ENCODE measurements at places on chromosomes 1 and 21.

DNA sequence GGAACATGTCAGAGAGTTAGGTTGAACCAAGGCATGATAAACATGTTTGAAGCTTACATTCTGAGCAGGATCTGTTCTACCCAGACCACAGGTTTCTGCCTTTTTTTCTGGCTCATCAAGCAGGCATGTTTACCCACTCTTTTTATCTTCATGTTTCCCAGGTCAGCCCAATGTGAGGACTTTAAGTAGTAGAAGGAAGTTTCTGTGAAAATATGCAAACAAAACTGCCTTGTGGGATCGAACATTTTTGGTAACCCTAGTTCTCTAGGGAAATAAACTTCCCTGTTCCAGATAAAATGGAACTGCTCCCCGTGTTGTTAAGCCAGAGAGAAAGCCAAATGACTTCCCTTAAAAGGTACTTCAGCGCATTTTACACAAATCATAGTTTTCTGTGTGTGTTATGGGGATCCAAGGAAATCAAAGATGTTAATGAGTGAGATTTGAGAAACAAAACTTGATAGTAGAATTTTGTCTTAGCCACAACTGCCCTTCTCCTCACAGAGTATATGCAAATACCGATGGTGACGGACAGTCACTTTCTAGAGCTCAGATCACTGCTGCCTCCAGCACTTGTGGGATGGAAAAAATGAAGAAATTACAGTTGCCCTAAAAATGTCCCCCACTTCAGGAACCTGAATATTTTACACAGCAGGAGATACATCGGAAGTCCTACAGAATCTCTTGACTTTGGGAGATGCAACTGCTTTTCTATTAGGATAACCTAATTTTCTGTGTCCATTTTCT, 765 bp upstream of the HIPK1 start:
- DNase-seq: peak; percentile 56

DNA sequence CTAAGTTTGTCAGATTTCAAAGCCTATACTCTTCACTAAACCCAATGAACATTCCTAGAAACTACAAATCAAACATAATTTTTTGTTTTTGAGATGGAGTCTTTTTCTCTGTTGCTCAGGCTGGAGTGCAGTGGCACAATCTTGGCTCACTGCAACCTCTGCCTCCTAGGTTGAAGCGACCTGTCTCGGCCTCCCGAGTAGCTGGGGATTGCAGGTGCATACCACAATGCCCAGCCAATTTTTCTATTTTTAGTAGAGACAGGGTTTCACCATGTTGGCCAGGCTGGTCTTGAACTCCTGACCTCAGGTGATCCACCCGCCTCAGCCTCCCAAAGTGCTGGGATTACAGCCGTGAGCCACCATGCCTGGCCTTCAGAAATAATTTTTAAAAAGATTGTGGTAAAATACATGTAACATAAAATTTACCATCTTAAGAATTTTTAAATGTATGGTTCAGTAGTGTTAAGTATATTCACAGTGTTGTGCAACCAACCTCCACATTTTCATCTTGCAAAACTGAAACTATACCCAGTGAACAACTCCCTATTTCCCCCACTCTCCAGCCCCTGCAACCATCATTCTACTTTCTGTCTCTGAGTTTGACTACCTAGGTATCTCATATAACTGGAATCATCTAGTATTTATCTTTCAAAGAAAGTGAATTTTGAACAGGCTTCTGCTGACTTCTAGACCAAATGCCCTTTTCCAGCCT, 2.7 kb upstream of the CFAP141 start:
- no peak for DNase-seq

DNA sequence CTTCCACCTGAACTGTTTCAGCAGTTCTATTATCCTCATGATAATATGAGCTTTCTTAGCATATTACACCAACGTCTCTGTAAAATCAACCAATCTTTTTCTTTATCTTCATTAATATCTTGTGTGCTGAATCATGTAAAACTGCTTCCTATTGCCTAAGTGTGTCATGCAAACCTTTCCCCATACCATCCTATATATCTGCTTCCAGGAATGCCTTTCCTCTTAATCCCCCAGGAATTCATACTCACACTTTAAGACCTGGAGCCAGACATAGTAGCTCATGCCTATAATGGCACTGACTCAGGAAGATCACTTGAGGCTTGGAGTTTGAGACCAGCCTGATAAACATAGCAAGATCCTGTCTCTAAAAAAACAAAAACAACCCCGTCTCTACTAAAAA, 183.9 kb downstream of the NRIP1 start:
- no peak for DNase-seq

DNA sequence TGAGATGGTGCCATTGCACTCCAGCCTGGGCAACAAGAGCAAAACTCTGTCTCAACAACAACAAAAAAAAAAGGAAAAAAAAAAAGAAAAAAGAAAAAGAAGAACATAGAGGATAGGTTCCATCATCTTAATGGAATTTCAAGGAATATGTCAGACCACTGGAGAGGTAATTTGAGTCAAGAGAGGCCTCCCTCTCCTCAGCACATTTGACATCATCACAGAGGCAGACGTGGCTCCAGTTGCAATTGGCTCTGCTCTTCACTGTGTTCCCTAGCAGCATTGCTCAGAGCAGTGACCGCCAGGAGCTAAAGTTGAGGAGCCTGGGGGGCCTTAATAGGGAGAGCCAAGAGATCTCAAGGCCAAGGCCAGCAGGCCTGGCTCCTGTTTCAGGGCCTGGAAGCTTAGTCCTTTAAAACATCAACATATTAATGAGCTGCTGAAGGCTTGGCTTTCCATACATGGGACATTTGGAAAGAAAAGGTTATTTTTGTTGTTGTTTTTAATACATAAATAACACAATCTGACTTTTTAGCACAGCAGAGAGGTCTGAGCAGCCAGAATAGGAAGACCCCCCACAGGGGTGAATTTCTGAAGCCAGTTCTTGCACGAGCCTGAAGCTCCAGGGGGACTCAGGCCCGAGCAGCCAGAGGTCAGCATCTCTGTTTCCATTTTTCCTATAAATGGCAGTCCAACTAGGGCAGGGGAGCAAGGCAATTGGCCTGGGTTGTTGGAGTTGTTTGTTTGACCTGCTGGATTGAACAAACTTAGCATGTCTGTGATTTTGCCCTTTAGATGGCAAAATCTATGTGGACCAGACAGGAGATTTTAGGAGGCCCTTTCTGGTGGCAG, 118.3 kb upstream of the FGGY start:
- DNase-seq: peak; percentile 5

DNA sequence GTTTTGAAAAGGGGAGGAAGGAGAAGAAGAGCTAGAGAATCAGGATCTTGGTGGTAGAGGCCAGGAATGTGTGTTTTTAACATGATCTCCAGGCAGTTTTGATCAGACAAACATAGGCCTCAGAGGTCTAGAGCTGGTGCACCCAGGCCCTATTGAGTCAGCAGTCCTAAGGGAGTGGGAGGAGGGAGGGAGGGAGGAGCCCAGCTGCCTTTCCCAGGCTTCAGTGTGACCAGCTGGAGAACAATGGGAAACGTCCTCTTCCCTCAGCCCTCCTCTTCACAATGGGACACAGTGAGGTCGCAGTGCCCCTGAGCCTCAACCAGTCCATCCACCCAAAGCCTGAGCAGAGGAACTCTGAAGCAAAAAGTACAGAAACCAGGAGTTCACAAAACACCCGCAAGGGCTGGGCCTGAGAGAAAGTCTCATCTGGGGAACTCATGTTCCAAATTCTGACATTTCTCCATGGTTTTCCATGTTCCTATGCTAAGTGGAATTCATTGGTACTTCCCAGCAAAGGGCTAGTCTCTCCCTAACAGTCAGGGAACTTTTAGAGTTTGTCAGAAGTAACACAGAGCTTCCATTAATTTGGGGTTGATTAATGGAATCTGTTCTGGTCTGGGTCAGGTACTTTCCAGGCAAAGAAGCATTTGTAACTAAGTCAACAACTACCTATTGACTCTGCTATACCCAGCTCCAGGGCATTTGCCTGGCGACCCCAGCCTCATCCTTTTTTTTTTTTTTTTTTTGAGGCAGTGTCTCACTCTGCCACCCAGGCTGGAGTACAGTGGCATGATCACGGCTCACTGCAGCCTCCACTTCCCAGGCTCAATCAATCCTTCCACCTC, 37.5 kb downstream of the ELAPOR1 start:
- DNase-seq: no peak

DNA sequence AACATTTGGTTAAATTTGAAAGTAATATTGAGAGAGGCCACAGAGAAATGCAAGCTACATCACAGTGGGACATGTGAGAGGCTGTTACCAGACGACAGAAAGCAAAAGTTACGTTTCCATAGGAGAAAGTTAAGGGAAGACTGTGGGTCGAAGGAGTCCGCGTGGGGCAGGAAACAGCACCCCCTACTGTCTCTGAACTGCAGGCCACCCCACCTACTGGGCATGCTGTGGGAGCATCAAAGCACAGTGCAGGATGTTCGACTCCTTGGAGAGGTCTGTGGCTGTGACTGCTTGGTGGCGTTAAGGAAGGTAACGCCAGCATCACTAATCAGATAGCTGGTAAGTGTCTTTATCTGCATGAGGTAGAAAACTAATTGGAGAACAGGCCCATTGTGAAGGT, 123.9 kb downstream of the PTBP2 start:
- peak; percentile 15 for DNase-seq

DNA sequence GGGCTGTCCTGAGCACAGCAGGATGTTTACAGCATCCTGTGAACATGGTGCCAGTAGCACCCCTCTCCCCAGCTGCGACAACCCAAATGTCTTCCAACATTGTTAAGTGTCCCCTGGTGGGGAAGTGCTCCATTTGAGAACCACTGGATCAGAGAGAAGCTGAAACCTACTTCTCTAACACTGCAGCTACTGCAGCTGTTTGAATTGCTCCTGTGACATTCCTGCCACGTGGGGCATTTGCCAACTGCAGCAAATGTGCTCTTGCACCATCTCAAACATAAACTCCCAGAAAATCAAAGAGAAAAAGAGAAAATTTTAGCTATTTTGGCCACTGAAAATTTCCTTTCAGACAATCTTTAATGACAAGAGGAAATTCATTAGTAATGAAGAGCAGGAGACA, 11.0 kb downstream of the SLC2A5 start:
- peak; percentile 25 for DNase-seq

- DNase-seq: no peak
These were observed 308.8 kb downstream of the COL11A1 start for GRCh38 chr1:102799496-102799895.

DNA sequence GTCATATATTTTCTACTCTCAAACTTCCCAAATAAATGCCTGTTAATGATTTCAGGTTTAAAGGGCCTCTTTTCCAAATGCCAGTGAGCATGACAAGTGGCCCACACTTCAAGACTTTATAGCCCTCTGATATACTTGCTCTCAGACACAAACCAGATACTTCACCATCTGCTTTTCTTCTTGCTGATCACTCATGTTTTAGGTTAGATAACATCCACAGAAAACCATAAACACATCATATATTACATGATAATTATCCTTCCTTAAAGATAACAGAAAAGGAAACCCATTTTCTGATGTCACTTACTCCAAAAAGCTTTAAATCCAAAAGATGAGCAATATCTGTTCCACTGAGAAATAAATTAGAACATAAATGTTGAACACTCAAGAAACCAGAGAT, 723.5 kb downstream of the LTN1 start:
- DNase-seq: no peak

DNA sequence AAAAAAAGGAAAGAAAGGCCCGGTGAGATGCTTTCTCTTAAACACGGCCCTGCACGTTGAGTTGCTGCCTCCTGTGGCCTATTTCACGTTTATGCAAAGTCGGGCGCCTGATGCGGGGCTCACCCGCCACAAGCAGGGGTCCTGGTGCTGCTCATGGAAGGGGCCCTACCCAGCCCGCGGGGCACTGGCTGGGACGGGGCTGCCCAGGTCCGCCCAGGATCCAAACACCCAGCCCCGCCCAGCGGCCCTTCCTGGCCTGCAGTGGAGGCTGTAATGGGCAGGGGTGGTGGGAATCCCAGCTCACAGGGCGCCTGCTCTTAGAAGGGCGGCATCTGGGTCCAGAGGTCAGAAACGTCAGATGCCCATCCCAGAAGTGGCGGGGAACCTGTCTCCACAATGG, 1.6 kb downstream of the COL6A2 start:
- no peak for DNase-seq

DNA sequence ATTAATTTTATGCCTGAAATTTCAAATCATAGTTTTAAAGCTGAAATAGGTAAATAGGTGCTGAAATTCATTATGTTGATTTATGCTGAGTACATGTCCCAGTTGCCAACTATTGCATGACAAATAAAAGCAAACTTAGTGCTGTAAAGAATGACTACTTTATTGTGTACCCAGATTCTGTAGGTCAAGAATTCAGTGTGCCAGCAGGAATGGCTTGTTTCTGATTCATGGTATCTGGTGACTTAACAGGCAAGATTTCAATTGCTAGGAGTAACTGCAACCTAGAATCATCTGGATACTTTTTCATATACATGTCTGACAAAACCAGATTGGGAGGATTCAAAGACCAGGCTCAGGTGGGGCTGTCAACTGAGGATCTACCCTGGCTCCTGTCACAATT, 678.4 kb upstream of the ADAMTS5 start:
- DNase-seq: no peak

GRCh38 chr1:201167041-201167991, 13.0 kb upstream of the TMEM9 start:
- no peak for DNase-seq

DNA sequence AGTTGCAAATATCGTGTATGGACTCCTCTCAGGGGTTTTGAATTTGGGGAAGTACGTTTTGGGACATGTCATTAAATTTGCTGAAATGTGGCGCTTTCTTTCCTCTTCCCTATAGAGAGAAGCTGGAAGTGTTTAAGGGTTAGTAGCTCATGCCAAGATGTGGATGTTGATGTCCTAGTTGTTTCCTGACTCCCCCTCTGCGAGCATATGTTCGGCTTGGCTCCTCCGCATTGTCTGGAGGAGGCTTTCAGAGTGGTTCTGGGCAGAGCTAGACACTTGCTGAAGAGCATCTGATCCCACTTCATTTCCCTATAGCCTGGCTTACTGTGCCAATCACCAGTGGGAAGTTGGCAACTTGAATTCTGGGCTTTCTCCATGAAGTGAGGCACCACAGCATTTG, 347.4 kb upstream of the B3GALT2 start:
- peak; percentile 70 for DNase-seq

DNA sequence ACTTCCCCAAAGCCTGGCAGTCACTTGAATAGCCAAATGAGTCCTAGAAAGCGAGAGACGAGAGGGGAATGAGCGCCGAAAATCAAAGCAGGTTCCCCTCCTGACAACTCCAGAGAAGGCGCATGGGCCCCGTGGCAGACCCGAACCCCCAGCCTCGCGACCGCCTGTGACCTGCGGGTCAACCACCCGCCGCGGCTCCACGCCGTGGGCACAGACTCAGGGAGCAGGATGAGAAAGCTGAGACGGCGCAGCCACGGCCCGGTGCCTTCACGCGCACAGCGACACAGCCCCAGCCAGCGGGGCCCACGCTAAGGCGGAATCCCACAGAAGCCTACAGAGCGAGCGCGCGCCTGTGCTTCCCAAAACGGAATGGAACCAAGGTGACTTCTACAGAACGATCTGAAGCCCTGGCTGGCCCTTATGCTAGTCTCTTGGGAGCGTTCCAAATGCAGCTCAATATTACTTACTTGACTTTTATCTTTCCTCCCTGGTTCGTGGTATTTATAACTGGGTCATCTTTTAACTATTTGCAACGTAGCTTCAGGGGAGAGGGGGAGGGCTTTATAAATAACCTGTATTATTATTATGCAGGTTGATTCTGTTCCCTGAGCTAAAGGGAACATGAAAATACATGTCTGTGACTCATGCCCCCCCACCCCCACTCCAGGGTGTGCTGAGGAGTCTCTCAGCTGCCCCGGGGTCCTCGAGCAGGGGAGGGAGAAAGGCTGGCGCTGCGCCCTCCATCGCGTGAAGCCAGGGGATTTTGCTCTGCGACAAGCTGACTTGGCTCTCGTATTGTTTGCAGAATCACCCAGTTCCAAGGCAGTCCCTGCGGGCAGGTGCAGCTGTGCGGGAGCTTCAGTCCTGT, 1.7 kb downstream of the TSPEAR start:
- DNase-seq: no peak

All from cerebellar cortex (tissue), 1 donor.